Occipital lobe (tissue), 3 donors: ENCODE measurements at places on chromosomes 6 and 20. TPM values are rescaled to one million over a fixed set of nuclear protein-coding genes. Genes with fewer than 3 reads are reported as not detected.

Gene TRIM15
- total RNA-seq = not detected

Gene FGD2
- 2.0 TPM for total RNA-seq

Gene UNC93A
- not detected for total RNA-seq

Gene TMEM170B
- 59.0 TPM for total RNA-seq

Gene C2
- 4.7 TPM for total RNA-seq

Gene ENPP5
- 4.7 TPM for total RNA-seq

Gene APOBEC2
- total RNA-seq = 0.62 TPM

Gene PSORS1C1
- not detected for total RNA-seq

Gene TCP11
- total RNA-seq = 0.31 TPM

Gene ERGIC3
- total RNA-seq = 204 TPM

Gene SIM1
- total RNA-seq = not detected

Gene GPRC6A
- total RNA-seq = not detected

Gene MAPK13
- 3.0 TPM for total RNA-seq

Gene TUBB1
- 0.47 TPM for total RNA-seq

Gene EYS
- 0.78 TPM for total RNA-seq

Gene SNAI1
- total RNA-seq = not detected
